ENCODE measurements at places on chromosomes 3 and 15.

- no peak for DNase-seq
Measured at GRCh38 chr3:154195620-154196356, 74.6 kb downstream of the ARHGEF26 start.

DNA sequence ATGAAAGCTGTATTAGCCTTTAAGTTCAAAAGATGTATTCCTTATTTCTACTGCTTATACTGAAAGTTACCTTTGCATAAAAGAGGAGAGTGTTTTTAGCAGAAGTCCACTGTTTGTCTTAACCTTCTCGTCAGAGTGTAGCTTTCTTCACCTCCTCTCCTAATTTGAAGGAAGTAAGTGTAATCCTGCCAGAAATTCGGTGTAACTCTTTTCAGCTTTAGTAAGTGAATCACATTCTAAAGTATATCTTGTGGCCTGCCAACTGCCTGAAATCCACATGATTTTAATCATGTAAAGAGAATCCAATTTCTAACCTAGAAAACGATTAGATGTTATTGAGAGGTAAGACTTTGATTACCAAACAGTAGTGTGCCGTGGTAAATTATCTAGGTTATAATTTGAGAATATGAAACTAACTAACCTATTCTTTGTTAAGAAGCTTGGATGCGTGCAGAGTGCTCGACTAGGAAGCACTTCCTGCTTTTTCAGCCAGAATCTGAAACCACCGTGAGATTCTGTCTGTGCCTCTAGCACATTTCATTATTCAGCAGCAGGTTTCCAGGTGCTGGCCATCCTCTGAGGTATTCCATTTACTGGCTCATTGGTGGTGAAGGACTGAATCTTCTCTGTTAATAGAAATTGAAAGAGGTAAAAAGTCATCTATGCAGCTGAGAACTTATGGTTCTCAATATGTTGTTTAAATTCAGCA, 7.5 kb downstream of the GYG1 start:
- DNase-seq, result no peak

GRCh38 chr15:71790081-71790480, 20.3 kb upstream of the NR2E3 start:
- DNase-seq, result peak; percentile 30

- DNase-seq, result no peak
Measured at GRCh38 chr3:124397088-124397487, 333.2 kb upstream of the UMPS start.

- no peak for DNase-seq
Measured at GRCh38 chr3:13020159-13020750, 53.0 kb downstream of the IQSEC1 start.

DNA sequence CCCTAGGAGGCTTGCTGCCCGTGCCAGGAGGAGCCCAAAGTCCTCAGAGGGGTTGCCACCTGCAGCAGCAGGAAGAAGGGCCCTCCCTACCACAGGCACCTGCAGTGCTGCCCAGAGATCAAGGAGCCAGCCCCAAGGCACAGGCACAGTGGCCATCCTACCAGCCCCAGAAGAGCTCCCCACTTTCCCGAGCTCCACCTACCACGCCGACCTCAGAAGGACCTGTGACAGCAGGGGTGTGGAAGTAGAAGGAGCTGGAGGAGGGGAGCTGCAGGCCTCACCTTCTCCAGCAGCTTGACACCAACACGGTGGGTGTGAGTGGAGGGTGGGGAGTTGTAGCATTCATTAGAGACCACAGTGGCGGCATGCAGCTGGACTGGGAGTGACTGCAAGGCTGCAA, 485.8 kb downstream of the GABRG3 start:
- no peak for DNase-seq

- no peak for DNase-seq
Measured at GRCh38 chr3:10194328-10195071, 29.8 kb downstream of the IRAK2 start.

DNA sequence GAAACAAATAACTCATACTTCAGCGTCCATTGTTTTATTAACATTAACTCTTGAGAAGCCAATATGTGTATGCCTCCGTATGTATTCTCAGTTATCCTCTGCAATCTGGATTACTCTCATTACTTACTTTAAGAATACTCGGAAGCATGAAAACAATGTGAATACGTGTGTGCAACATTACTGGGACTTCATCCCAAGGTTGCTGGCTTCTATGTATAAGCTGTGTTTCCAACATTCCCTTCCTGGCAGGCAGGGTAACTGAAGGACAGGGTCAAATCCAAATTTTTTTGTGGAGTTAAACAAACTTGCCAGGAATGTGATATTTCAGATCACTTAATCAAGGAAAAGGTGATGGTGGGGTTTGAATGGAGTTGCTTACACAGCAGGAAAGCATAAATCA, 34.5 kb upstream of the NR1I2 start:
- DNase-seq, result no peak

DNA sequence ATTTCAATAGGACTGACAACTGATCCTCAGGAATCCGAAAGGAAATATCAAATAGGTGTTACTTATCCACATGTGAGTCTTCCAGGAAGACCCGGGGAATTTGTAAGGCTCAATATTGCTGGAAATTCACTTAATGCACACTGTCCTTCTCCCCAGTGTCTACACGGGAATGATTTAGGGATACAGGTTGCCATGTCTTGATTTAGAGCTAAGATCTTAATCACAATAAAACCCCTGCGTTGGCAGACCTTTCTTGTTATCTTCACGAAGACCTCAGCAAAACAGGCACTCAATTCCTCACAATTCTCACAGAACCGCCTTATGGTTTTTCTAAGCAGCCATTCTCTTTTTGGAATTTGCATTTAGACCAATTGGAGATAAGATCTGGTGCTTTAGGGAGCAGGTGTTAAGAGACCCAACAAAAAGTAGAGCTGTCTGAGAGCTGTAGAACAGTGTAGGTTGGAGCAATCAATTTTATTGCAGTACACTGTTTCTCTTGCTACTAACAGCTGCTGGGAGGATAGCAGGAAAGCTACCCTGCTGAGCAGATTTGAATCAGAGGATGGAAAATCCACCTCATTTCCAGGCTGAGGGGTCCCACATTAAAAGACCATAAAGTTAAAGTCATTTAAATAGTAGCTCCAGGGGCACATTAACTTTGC, 925.7 kb downstream of the EPHA3 start:
- DNase-seq, result no peak

Data from fibroblast of skin of scalp (primary cell).